Fibroblast of skin of left biceps (primary cell): ENCODE measurements at places on chromosomes 2 and 18.

- DNase-seq = peak; percentile 5
Measured at GRCh38 chr2:53422979-53423378, 344.6 kb upstream of the CHAC2 start.

GRCh38 chr2:237629739-237630138 lies 2.4 kb downstream of the LRRFIP1 start:
- no peak for DNase-seq

DNA sequence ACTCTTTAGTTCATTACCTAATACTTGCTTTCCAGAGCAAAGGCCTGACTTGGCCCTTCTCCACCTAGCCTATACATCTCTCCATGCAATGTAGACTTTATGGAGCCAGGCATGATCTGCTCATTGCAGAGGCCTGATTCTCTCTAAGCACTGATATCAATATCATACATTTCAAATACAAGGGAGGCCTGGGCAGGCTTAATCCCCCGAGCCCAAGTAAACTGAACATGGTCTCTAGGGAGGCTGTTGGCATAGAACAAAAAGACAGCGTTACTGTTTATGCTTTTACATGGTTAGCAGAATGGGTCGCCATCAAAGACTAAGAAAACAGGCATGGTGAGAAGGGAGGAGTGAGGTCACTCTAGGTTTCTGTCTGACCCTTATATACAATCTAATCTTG lies 695.1 kb downstream of the ZEB2 start:
- no peak for DNase-seq

DNA sequence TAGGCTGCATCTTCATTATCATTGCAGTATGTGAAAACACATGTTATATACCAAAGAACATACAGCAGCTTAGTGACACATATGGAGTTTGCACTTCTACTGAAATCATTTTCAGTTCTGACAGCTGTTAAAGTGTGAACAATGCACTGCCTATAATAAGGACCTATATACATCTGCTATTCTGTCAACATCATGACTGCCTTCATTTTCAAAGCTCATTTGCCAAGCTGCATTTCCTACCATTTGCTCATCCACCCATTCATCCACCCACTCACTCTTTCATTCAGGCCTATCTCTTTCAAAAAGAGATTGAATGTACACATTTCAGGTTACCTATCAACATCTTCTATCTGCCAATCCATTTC lies 81.7 kb upstream of the STK17B start:
- no peak for DNase-seq

DNA sequence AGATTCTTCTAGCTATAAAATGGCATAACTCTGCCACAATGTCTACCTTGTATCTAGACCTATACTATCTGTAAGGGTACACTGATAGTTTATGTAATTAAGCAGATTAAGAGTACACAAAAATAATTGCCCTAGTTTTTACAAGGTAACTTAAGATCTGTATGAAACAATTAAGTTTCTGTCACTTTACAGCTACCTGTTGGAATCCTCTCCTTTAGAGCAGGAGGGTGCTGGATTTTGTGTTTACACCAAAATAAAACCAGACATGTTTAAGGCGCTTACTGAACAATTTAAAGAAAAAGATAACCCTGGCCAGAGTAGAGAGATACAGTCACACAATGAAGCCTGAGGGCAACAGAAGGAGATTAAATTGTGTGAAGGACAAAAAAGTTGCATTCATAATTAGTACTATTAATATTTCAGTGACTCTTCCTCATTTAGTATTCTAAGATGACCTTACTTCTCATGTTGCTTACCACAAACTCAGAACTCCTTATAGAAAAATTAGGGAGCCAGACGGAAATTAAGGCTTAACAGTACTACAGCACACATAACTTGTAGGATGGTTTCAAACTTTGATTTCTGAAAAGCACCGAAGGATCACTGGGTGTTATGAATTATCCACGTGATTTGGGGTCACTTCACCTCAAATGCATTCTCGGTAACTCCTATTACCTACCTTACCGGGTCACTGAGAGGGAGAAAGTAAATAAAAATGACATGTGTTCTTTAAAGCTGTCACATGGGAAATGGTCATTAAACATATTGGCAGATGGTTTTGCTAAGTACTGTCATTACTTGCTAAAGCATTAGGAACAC lies 1.0 kb downstream of the DARS1 start:
- no peak for DNase-seq

DNA sequence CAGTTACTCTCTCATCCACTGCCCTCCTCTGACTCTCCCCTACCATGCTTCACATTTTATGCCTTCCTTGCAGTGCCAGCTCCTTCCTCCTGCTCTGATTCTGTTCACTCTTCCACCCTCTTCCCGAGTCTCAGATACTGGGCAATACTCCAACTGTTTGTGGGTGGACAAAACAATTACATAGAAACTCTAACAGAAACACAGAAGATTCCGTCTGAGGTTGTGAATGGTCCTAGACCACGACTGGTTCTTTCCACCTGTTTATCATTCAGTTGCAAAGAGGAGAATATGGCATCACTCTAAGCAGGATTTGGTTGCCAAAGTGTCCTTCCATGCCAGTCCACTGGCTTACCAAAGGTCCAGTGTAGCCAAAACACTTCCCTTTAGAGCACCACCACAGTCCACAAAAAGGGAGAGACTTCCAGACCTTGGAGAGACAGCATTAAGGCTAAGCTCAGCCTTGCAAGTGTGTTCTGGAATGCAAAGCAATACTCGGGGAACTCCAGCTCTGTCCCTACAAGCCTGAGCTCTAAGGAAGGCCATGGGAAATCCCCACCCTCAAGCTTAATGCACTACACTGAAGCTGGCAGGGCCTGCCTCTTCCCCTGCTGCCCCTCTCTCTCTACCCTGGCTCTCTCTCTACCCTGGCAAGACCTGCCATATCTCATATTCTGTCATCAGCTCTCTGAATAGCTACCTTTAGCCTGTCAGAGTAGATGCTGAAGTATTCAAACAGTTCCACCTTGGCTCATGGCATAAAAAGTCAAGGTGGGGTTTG lies 33.6 kb upstream of the RND3 start:
- DNase-seq = no peak

DNA sequence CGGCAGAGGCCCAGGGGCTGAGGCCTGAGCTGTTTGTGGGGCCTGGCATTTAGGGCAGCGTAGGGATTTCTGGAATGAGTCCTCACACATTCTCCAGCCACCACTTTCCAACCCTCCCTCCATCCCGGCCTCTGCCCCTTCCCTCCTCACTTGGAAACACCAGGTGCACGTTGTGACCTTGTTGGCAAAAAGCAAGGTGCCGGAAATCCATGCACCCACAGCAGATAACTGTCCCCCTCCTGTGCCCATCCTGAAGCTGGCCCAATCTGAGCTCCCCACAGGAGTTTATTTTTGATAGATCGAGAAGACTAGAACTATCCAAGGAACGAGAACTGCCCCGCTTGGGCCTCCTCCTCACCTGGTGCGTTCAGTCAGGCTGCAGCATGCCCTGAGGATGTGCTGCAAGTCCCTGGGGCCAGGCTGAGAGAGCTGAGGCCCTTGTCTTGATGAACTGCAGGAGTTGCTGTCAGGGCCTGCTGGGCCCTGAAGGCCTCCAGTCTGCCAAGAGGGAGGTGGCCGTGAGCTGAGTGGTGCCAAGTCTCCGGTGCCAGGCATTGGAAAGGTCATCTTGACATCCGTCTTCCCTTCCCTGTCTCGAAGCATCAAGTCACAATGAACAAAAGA lies 55.8 kb downstream of the CTIF start:
- DNase-seq = no peak
